ENCODE measurements at places on chromosomes 1 and 21. TPM values are rescaled to one million over a fixed set of nuclear protein-coding genes. Genes with fewer than 3 reads are reported as not detected.
A peak's percentile ranks its signal among the peaks of the same experiment; 100 is the strongest.

The ZYG11A gene
- total RNA-seq = 0.05 TPM

The UMODL1 gene
- total RNA-seq = not detected

The TFF2 gene
- total RNA-seq = not detected

The TMEM59 gene
- total RNA-seq = 140 TPM

DNA sequence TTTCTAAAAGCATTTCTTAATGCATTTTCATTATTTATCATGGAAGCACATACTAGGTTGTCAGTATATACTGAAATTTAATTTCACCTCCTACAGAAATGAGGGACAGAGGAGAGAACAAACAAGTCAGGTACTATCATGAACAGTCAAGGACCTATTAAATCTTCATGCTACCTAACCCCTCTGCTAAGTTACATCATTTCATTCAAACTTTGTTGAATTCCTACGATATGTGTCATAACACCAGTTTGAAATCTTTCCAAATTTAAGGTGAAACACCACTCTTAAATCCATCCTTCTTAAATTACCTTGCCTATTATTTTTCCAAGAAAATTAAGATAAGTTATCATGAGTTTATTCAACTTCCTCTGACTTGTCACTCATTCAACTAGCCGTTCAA is 78.9 kb downstream of the DENND1B start:
- DNase-seq = no peak

DNA sequence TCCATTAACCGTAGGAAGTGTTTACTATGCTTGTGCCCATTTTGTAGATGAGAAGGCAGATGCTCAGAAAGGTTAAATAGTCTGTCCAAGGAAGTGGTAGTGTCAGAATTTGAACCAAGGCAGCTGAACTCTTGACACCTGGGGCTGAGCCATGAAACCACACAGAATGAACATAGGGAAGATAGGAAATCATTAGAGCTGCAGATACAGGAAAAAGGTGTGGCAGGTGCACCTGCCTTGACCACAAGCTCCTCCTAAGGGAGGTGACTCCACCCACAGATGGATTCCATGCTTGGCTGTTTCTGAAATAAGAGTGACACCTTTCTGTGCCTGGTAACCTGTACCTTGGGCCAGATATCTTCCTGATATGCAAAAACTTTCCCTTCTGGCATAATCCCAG is 69.9 kb upstream of the IGSF21 start:
- no peak for DNase-seq

DNA sequence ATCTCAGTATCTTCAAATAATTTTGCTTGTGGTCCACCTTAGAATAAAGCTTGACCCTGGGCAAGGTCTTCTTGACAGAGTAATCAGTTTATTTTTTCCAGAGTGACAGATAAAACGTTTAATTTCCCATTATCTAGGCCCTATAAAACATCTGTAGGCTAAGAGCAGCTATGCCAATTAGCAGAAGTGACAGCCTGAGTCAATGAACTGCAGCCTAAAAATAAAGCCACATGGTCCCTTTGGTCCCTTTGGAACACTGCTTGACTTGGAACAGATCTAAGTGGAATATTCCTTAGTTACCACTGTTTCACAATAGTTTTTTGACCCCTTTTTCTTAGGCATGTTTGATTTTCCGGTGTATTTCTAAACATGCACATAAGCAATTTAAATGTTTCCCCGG is 6.3 kb upstream of the RGS13 start:
- DNase-seq = no peak

GRCh38 chr1:203675596-203676347 is 49.1 kb downstream of the ATP2B4 start:
- peak; percentile 57 for DNase-seq

The BRINP3 gene
- total RNA-seq = not detected

GRCh38 chr1:180194546-180195207 is 35.4 kb upstream of the LHX4 start:
- no peak for DNase-seq

DNA sequence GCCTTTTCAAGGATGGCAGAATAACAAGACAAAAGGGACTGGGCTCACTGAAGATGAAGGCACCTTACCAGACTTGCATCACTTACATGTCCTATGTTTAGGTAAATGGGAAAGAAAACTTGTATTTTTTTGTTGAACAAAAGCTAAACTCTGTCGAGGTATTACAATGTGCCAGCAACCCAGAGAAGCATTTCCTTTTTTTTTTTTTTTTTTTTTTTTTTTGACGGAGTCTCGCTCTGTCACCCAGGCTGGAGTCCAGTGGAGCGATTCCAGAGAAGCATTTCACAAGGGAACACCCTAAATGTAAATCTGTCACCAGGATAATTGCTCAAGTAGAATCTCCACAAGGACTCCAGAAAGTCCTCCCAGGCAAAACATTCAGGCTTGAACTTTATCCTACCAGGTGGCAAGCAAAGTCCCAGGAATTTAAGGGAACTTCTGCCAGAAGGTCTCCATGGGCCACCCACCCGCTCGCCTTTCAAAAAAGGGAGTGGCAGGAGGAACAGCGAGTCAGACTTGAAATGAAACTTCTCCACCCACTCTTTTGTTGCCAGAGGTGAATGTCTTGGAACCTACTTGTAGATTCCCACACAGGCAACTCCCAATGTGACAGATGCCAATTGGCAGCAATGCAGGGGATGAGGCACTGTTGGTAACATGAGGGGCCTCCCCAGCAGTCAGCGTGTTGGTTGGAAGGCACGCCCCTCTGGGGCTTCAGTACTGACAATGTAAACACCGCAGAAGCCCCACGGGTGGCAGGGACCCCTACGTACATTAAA is 125.0 kb downstream of the TIAM1 start:
- peak; percentile 10 for DNase-seq

The E2F2 gene
- total RNA-seq = 31.3 TPM

The HMGN2 gene
- total RNA-seq = 886 TPM

DNA sequence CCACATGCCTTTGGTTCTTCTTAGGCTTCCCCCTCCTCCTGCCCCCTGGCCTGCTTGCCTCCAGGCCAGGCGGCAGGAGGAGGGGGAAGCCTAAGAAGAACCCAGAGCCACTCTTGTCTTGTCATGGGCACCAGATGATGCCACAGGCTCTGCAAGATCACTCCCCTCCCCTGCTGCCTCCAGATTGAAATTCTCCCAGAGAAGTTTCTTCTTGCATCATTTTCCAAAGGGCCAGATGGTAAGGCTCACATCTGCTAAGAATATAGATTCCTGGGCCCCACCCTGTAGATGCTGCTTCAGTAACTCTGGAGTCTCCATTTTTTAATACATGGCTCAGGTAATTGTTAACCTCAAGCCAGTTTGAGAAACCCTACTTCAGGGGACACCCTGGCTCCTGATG is 60.8 kb downstream of the FAM163A start:
- DNase-seq = no peak

DNA sequence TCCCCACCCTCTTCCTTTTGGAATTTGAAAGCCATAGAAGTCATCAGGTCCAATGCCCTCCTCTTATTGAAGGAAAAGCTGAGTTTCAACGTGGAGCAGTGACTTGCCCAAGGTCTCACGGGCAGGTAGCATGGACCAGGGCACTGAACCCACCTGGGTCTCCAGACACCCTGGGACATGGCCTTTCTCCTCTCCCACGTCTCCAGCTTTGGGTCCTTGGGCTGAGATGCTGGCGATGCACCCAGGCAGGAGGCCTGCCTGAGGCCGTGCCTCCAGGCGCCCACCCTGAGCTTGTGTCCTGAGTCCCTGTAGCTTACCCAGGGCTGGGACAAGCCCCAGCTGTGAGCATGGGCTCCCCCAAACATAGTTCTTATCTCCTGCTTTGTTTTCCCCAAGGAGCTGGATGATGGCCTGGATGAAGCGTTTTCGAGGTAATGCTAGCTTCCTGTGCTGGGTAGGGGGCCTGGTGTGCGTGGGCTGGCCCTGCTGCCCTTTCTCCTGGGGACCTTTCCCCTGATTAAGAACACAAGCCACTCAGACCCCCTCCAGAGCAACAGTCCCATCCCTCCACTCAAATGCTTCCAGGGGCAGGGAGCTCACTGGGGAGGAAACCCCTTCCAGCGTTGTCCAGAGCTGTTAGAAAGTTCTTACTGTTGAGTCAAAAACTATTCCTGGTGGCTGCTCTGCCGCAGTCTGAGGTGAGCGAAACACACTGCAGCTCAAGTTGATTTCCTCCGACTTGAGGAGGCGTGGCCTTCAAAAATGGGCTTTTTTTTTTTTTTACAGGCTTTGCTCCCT is 21.6 kb downstream of the LDLRAP1 start:
- peak; percentile 78 for DNase-seq

The GJA5 gene
- not detected for total RNA-seq

DNA sequence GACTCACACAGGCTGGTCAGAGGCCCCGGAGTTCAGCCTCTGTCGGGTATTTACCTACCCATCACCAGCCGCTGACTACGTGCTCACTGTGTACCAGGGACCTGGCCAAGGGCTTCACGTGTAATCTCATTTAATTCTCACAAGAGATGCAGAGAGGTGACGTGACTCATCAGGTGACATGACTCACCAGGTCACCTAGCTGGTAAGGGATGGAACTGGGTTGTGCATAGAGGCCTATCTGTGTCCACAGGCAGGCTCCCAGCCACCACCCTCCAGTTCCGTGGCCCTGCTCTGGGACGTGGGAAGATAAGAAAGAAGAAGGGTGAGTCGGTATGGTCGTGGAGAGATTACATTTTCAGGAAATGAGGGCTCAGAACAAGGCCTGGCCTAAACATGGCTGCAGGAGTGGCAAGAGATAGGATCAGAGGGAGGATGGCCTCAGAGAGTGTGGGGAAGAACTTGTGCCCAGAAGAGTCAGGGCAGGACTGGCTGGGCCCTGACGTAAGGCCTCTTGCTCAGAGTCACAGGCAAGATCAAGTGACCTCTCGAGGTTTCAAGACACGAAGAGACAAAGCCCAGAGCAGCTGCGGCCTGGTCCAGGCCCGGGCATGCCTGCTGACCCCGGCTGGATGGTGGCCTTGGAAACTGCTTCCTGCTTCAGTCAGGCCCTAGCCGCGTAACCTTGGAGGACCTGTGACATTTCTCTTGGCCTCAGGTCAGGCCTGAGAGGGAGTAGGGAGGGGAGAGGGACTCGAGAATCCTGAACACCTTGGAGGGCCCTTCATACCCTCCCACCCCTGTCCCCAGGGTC is 52.7 kb upstream of the WASF2 start:
- DNase-seq = peak; percentile 59

GRCh38 chr1:234313171-234313570 is 60.1 kb upstream of the COA6 start:
- DNase-seq = no peak

The OR10Z1 gene
- not detected for total RNA-seq

GRCh38 chr1:234093741-234094140 is 189.3 kb downstream of the SLC35F3 start:
- DNase-seq = no peak

DNA sequence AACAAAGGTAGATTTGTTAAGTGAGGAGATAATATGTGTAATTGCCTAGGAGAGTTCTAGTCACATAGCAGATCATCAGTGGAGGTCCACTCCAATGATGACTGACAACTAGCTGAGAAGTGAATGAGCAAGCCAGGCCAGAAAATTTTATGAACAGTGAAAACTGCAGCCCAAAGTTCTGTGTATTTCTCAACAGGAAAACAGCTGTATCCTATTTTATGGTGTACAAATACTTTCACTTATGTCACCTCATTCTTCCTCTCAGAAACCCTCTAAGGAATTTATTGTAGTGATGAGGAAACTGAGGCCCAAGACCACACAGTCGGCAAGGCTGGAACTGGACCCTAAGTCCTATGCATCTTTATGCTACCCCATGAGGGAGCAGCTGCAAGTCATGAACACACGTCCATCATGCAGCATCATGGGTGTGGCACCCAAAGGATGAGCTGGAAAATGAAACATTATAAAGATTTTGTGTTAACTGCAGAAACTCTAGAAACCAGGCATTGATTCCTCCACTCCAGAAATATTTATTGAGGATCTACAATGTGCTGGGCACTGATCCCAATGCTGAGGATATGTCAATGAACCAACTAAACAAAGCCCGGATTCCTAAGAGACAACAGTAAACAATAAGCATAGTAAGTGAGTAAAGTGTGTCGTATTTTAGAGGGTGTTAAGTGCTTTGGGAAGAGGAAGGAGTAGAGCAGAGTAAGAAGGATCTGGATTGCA is 99.5 kb upstream of the DUSP10 start:
- DNase-seq = no peak

DNA sequence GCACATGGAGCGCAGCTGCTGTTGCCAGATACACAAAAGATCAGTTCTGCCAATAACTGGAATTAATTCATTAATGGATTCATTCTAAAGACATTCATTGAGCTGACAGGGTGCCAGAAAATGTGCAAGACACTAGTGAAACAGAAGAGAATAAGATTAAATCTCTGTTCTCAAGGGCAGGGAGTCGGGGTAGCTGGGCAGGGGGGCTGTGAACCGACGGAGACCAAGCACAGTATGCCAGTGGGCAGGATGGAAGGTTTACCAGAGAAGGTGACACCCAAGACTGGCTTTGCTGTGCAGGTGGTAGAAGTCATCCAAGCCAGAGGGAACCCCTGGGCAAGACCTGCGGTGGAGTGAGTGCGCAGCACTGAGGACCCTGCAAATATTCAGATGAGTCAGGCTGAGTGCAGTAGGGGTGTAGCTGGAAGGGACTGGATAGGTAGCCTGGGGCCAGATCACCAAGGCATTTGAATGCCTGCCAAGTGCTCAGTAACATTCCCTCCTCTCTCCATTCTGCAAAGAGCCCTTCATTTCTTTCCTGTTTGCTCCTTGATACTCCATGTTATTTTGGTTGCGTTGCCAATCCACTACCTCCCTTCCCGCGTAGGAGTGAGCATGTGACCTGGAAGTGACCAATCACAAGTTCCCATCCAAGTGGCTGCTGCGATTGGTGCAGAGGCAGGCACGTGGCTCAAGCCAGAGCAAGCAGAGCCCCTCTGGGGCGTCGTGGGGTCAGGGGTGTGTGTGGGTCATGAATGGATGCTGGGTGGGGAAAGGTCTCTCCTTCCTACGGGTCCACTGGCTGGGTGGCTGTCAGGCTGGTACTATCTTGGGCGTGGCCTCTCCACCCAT is 413.1 kb downstream of the PTPRU start:
- no peak for DNase-seq

DNA sequence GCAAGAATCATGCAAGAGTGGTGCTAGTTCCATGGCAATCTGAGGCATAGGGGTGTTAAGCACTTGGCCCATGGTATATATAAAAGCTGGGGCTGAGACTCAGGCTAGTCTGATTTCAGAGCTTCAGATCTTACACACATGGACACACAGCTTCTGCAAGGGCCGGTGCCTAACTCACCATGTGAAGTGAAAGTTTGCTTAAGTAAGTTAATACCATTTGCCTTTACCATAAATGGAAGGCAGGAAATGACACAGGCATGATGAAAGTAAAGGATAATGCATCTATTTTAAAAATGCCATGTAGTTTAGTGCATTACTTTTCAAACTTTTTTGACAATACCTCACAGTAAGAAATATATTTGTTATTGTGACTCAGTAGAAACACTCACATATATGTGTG is 122.6 kb downstream of the KCNJ6 start:
- DNase-seq = no peak
